ENCODE measurements at places on chromosomes 7 and 10.

DNA sequence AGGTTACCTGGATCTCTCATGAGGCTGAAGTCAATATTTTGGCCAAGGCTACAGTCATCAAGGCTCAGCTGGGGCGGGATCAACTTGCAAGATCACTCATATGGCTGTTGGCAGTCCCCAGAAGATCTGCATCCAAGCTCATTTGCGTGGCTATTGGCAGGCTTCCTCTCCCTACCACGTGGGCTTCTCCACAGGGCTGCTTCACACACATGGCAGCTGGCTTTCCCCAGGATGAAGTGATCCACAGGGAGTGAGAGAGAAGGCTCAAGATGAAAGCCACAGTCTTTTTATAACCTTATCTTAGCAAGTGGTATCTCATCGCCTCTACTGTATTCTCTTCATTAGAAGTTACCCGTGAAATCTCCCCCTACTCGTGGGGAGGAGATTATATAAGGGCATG, 167.4 kb downstream of the TMEM26 start:
- DNase-seq = no peak

DNA sequence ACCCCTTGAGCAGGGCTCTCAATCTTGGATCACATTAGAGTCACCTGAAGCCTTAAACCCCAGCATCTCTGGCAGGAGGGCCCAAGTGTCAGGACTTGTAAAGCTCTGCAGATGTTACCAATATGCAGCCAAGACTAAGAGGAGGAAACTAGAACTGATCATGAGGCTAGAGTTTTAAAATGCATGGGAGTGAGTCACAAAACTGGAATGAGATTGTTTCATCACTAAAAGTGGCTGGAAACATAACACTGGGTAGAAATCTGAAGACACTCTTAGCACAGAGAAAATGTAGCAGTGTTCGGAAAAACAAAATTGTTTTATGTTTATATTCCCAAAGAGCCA, 63.3 kb upstream of the GHITM start:
- no peak for DNase-seq

DNA sequence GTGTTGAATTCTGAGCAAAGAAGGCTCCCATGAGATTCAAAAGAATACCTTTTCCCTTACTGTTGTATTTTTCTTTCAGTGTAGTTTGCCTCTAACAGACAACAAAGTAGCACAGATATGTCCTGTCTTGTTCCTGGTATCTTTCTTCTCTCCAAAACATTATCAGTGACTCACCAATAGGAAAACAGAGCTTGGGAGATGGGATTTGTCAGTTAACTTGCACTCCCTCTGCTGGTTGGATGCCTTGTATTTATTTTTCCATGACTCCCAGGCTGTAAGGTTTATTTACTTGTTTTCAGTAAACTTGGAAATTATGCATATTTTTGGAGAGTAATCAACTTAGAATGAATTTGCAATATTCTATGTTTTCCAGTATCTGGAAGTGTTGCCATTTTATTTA, 129.7 kb downstream of the SAMD9 start:
- DNase-seq = no peak

DNA sequence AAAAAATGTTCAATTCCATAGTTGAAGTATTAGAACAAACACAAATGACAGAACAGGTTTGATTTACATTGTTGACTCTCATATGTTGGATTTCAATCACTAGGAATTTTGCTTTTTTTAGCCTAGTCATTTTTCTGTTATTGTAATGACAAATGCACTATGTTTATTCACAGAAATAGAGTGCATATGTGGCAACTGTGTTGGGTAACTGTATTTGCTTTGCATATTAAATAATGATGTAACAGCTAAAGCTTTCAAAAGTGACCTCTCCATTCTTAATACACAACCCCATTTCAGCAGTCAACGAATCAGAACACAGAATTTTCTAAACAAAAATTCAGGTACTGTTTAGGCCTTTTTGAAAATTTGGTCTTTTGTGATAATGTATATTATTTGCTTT, 54.0 kb upstream of the SLC26A5 start:
- DNase-seq = no peak

DNA sequence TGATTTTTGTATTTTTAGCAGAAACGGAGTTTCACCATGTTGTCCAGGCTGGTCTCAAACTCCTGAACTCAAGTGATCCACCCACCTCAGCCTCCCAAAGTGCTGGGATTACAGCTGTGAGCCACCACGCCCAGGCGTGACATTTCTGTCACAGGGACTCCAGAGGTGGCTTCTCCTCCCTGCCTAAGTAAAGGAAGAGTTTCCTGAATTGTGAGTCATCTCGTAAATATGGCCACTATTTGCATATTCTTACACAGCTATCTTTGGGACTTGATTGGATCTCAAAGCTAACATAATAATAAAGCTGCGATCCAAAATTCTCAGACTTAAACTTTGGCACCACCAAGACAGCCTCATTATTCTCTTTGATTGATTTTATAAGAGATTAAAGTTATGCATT, 50.1 kb downstream of the ADARB2 start:
- DNase-seq = no peak

Measured in OCI-LY7 (cell line).